SK-N-SH (cell line): ENCODE measurements at places on chromosomes 13 and 19. TPM values are rescaled to one million over a fixed set of nuclear protein-coding genes. Genes with fewer than 3 reads are reported as not detected.

Gene RFXANK
- 98.2 and 117 TPM in 2 replicates for polyA plus RNA-seq

- H3K27ac ChIP-seq: no peak overlapping the region
- peaks cover 11% of the 10 kb centered on the region for H3K4me1 ChIP-seq
- H3K36me3 ChIP-seq: peaks cover 29% of the 10 kb centered on the region
- H3K27me3 ChIP-seq: no peaks in the 10 kb centered on the region
- no peak for DNase-seq
Measured at GRCh38 chr13:46739447-46740098, 57.4 kb downstream of the ESD start.

DNA sequence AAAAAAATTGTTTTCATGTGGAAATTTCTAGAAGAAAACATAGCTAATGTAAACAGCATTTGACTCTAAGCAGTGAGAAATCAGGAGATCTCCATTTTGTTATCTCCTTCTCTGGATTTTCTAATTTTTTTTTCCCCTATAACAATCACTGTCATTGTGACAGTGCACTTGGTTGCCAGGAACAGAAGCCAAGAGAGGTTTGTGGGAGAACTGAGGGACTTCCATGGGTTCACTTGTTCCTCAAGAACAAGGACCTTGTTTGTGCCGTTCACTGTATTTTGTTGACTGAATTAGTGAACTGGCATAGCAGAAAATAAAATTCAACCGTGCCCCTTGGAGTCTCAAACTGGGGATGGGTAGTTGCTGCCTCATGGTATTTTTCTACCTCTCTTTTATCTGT is 17.1 kb downstream of the SHISA7 start:
- no peaks in the 10 kb centered on the region for H3K36me3 ChIP-seq
- no peaks in the 10 kb centered on the region; the same call in 1 of the 2 replicates for H3K27me3 ChIP-seq
- H3K4me3 ChIP-seq: no peak overlapping the region

Gene DENND1C
- 0.05 and 0.11 TPM in 2 replicates for polyA plus RNA-seq

Gene ZNF738
- polyA plus RNA-seq: 8.1 and 12.8 TPM in 2 replicates

DNA sequence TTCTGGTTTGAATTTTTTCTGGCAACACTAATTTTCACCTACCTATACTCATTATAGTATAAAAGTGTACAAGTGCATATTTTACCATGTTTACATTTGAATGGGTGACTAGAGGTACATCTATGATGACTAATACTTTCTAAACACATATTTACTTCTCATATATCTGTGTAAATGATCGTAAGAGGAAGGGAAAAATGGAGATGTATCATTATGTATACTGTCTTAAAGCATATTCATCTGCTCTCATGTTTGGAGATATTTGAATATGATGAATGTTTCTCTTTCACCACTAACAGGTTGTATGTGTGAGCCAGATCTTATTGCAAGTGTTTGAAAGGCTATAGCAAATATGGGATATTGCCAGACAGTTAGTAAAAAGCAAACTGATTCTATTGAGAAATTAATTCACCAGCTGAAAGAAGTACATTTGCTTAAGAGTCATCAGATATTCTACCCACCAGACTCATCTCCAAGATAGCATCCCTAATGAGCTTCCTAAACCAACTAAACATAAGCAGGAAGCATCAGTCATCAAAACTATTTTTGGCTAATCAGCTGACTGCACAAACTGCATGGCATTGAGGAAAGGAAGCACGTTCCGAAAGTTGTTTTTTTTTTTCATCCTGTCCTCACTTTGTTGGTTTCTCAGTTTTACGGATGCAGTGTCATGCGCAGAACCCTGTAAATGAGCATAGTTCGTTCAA is 738.2 kb downstream of the GPC5 start:
- no peak for DNase-seq
- peaks cover 5% of the 10 kb centered on the region for H3K4me1 ChIP-seq
- no peaks in the 10 kb centered on the region for H3K36me3 ChIP-seq
- no peak overlapping the region for H3K27ac ChIP-seq
- no peaks in the 10 kb centered on the region for H3K27me3 ChIP-seq
- H3K4me3 ChIP-seq: no peak overlapping the region

- H3K36me3 ChIP-seq: no peaks in the 10 kb centered on the region
- H3K27me3 ChIP-seq: no peaks in the 10 kb centered on the region
- H3K4me3 ChIP-seq: no peak overlapping the region
- H3K4me1 ChIP-seq: no peaks in the 10 kb centered on the region
Measured at GRCh38 chr13:48505012-48505411, 27.9 kb downstream of the RCBTB2 start.
